Activated T-helper 1 cell treated with anti-CD3 and anti-CD28 coated beads, Interleukin-2, amount 50 U/mL, for 16 hours (primary cell): ENCODE measurements at places on chromosomes 6 and 20.

- peak; percentile 45 for DNase-seq
These were observed 69.6 kb downstream of the HFE start for GRCh38 chr6:26156850-26157250.

GRCh38 chr6:137224799-137225198 is 5.6 kb upstream of the IFNGR1 start:
- DNase-seq = no peak

DNA sequence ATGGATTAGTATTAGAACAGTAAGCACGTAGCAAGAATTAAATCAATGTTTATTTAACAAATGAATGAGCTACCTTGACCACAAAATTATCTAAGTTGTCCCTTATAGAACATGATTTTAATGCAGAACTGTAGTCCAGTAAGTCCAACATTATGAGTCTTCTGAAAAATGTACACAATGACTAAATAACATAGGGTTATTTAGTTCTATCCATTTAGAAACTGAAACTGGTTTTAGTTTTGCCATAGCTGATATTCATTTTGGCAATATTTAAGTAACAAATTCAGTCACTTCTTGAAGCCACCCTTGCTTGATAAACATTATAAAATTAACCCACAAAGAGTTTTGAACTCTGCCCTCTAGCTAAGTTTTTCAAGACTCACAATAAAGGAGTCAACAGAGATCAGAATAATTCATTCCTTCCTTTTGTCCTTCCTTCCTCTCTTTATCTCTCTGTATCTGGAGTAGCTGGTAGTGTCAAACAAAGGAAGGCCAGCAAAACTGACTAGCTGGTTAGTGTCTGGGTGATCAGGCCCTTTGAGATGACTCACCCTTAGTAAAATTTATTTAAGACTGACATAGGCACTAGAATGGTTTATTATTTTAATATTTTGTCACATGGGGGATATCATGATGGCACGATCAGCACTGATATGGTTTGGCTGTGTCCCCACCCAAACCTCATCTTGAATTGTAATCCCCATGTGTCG is 115.1 kb downstream of the BTBD9 start:
- DNase-seq = no peak

DNA sequence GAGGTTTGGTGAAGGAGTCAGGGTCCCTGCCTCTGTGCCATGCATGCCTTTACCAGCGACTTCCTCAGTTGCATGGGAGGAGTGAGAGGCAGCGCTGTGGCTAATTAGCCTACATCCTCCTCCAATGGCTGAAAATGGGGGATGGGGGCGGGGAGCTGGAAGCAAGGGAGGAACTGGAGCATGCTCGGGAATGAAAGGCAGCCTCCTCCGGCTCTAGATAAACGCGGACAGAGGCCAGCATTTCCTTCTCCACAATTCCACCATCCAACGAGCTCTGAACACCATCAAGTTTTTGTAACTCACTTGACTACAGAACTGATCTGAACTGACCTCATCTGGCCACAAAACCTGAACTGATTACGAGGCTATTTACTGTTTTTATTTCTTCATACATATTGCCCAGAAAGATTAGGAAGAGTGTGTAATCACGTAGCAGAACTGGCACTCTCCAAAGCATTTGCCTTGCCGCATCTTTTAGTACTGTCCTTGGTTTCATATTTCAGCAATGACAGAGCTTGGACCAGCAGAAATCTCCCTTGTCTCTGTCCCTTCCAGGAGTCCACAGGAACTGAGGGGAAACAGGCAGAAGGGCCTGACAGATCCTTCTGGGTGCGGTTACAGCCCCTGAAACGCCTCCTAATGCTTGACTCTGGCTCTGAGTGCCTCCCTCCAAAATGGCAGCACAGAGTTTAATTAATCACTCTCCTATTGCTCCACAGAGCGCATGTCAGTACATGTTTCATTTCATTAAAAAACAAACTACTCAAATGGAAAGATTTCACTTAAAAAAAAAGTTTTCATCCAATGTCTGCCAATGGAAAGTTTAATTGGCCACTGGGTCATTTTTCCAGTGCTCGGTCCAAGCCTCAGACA is 58.2 kb upstream of the TRAF3IP2 start:
- DNase-seq = no peak

GRCh38 chr6:41704656-41705310 is 30.6 kb downstream of the TFEB start:
- no peak for DNase-seq

GRCh38 chr6:105235155-105235554 is 55.3 kb upstream of the POPDC3 start:
- no peak for DNase-seq

DNA sequence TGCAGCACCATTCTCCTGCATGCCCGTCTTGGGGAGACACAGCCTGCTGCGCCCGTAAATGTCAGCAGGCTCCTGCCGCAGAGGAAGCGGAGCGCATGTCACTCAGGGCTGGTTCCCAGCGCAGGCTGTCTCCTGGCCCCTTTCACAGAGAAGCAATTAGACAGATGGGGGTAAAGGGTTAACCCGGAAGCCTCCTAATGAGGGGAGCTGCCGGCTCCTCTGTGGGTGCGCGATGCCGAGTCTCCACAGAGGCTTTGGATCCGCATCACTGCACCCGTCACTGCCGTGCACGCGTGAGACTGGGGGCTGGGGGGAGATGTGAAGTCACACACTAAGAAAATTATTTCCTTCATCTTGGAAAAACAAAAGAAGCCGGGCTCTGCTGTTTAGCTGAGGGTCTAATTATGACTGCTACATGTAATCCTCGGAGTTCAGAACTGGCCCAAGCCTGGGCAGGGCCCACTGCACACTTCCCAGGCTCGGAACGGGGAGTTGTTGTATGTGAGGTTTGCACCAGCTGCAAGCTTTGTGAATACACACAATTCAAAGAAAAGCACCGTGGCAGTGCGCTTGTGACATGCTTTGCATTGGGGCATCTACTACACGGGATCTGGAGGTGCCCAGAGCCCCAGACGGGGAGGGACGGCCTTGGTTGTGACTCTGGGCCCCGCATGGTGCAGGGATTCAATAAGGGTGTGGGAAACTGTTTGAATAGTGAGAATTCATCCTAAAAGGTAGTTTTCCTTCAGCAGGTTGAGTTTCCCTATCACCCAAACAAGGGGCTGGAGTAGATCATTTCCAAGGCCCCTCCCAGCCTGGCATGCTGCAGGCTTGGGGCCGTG is 331.6 kb downstream of the TAF4 start:
- no peak for DNase-seq

GRCh38 chr20:40638414-40638813 is 50.6 kb downstream of the MAFB start:
- DNase-seq = no peak

- DNase-seq = no peak
These were observed 146.5 kb upstream of the ZNF217 start for GRCh38 chr20:53739799-53740785.

GRCh38 chr6:156912431-156912830 is 135.3 kb downstream of the ARID1B start:
- no peak for DNase-seq

GRCh38 chr6:43016176-43016942 is 2.3 kb downstream of the KLHDC3 start:
- DNase-seq = no peak

GRCh38 chr20:31984981-31985471 is 17.1 kb downstream of the XKR7 start:
- DNase-seq = no peak

DNA sequence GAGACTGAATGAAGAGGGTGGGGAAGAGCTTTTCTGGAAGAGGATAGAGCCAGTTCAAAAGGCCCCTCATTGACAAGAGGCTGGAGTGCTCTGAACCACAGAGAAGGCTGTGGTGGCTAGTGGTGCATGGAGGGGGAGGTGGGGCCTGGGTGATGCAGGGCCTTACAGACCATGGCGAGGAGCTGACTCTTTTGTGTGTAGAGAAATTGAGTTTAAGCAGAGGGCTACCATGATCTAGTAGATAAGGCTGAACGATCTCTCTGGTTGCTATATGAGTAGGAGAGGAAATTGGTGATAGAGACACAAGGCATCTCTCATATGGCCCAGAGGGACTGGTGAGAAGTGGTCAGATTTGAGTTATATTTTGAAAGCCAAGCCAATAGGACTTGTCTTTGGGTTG is 137.6 kb downstream of the UST start:
- DNase-seq = no peak

GRCh38 chr6:157443066-157443800 is 62.2 kb downstream of the ZDHHC14 start:
- DNase-seq = no peak

- DNase-seq = no peak
These were observed 155.4 kb upstream of the LAMA2 start for GRCh38 chr6:128727500-128727899.

GRCh38 chr6:159789377-159790148 is at the start of gene TCP1:
Gene TCP1 (minus strand): TSS chr6:159789602. CDS start chr6:159789468, 134 bp downstream.
- DNase-seq = peak; percentile 98

- no peak for DNase-seq
These were observed 55.7 kb downstream of the PPP1R14C start for GRCh38 chr6:150198532-150198931.

- DNase-seq = no peak
These were observed 663.6 kb upstream of the CHD6 start for GRCh38 chr20:42281801-42282200.

DNA sequence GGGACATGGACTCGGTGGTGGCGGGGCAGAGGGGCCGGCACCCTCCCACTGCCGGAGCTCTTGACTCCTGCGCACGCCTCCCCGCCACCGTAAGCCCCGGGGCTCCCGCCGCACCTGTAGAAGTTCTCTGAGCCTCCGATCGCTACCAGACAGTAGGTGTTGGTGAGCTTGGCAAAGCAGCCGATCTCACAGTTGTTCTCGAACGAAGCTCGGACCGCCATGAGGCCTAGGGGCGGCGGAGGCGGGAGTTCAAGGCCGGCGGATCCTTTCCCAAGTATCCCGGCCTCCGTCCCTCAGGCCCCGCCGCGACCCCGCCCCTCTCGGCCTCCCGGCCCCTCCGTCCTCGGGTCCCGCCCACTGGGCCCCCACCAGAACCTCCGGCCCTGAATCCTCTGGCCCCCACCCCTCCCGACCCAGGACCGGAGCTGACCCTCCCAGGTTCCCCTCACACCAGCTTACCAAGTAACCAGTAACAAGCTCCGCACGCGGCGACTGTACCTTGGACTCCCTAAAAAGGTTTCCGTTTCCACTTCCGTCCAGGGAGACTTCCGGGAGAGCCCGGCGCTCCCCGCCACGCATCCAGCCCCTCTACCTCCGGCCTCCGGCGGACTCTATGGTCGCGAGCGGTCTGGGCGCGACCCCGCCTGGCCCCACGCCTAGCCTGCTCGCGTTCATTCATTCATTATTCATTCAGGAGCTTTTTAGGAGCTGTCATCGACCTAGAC is at the start of gene EIF6:
TSS of gene EIF6 (minus strand) at position 506 of the 725 bp plus-strand sequence. CDS start at position 221, 285 bp downstream.
- DNase-seq = peak; percentile 53

DNA sequence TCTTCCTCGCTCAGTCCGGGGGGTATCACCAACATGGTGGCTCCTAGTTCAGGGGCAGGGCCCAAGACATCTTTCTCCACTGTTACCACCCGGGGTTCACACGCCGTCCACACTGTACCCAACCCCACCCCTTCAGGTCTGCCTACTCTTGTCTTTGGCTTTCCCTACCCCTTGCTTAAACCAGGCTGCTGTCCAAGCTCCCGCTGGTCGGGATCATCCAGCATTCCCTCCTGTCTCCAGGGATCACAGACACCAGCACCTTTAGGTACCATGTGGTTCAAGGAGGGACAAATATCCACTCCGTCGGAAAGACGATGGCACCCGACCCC is 395 bp downstream of the NELFE start:
- DNase-seq = no peak

DNA sequence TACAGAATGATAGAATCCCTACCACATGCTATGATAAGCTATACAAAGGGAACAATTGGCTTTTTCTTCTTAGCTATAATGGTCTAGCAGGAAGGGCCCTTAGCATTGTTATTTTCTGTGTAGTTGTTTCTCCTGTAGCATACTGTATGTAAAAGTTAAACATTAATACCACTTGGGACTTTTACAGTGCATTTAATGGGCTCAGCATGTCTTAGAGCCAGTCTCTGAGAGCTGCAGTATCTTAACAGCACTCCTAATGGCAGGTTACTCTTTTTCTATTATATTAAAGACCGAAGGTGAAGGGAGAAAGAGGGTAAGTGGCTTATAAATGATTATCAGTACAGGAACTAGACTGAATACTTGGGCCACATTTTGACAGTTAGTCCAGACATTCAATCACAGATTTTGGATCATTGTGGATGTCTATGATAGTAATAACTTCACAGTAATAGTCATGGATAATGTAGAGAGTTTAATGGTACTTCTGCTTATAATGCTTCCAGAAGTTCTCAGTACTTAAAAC is 290.7 kb downstream of the PHF3 start:
- DNase-seq = no peak

GRCh38 chr6:30884521-30885480 is 482 bp downstream of the DDR1 start:
- DNase-seq = peak; percentile 15

DNA sequence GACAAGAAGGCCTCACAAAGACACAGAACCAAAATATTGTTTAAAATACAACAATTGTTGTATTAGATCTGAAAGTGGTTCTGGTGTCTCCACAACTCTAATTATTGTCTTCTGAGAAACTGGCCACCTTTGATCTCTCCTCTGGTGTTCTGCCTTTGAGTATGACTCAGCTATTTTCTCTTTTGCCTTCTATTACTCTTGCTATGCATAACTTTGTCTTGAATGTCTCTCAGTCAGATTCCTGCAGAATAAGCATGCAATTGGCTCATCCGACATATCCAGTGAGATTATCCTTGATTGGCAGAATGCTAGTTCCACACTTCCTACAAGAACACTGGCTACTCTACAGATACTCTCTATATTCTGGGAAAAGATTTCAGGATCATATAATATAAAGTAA is 14.3 kb upstream of the EPM2A start:
- no peak for DNase-seq

DNA sequence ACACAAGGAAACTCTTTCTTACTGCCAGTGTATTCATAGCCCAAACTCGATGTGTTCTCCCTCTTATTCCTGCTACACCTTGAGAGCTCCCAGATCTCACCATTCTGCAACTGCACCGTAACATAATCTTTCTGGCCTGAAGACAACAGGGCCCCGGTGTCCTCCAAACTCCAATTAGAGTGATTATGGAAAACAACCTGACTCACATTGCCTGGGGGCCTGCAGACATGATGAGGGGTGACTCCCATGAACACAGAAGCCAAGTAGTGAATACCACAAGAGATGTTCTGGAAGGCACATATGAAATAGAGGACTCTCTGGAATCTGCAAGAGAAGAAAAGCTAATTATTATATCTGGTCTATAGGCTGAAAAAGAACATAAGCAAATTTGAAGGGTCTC is 19.7 kb downstream of the SLC22A16 start:
- no peak for DNase-seq

GRCh38 chr6:37041521-37041920 is 36.1 kb downstream of the FGD2 start:
- no peak for DNase-seq

DNA sequence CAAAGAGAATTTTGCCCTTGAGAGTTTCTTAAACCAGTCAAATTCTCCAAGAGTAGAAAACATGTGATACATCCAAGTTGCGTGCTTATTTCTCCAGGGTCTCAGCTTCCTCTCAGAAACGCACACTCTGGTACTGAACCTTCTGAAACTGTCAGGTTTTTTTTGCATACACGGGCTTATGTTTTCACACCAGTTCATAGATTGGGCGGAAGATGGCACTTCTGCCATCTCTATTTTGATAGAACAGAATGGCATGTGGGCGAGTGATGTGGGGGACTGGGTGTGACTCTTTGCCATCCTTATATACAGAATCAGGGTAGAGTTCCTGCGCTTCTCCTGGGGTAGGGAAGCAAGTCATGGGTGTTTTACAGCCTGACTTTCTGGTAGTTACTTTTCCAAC is 56.4 kb downstream of the ADTRP start:
- no peak for DNase-seq

GRCh38 chr6:155580904-155581303 is 125.3 kb upstream of the NOX3 start:
- no peak for DNase-seq
